Smooth muscle cell of trachea (primary cell): ENCODE measurements at places on chromosomes 12 and 14. TPM values are rescaled to one million over a fixed set of nuclear protein-coding genes. Genes with fewer than 3 reads are reported as not detected.

IL31 gene
- total RNA-seq: not detected in 2 replicates

ZNF385A gene
- total RNA-seq: 2.9 and 11.7 TPM in 2 replicates

WSCD2 gene
- not detected in 2 replicates for total RNA-seq

PSME2 gene
- total RNA-seq: 87.2 and 117 TPM in 2 replicates

HOXC10 gene
- total RNA-seq: not detected in 2 replicates

NKX2-1 gene
- not detected in 2 replicates for total RNA-seq

BIN2 gene
- not detected in 2 replicates for total RNA-seq

COCH gene
- 0.33 and 0.58 TPM in 2 replicates for total RNA-seq
